ENCODE measurements at places on chromosomes 7 and 10. TPM values are rescaled to one million over a fixed set of nuclear protein-coding genes. Genes with fewer than 3 reads are reported as not detected.

Gene FAM13C
- not detected for total RNA-seq

Gene LRRC17
- not detected for total RNA-seq

Gene GNGT1
- total RNA-seq: 0.83 TPM

Gene SSC4D
- total RNA-seq: 1.2 TPM

Gene TSPAN33
- total RNA-seq: 0.76 TPM

DNA sequence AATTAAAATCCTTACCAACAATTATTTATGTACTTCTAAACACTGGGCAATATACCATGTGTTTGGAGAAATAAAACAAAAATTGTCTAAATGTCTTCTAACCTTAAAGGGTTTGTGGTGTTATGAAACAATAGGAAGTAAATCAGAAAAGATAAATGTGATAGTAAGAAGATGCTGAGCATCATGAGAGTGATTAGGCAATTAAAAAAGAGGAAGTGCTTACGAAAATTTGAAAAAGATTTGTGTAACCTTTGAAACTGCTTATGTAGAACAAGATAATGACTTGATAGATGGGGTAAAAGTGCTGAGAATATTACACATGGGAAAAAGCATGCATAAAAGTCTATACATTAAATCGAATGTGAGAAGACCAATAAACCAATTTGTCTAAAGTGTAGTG, 573.4 kb upstream of the CNTNAP2 start:
- no peak overlapping the region for H3K27ac ChIP-seq
- H3K4me3 ChIP-seq: no peak overlapping the region
- no peaks in the 10 kb centered on the region for H3K27me3 ChIP-seq

GRCh38 chr10:117168729-117169128, 28.6 kb upstream of the KCNK18 start:
- peaks cover 22% of the 10 kb centered on the region for H3K4me1 ChIP-seq
- no peak overlapping the region for H3K4me3 ChIP-seq
- H3K36me3 ChIP-seq: no peaks in the 10 kb centered on the region
- no peak overlapping the region for H3K27ac ChIP-seq
- no peak for DNase-seq
- H3K27me3 ChIP-seq: peaks cover 13% of the 10 kb centered on the region

DNA sequence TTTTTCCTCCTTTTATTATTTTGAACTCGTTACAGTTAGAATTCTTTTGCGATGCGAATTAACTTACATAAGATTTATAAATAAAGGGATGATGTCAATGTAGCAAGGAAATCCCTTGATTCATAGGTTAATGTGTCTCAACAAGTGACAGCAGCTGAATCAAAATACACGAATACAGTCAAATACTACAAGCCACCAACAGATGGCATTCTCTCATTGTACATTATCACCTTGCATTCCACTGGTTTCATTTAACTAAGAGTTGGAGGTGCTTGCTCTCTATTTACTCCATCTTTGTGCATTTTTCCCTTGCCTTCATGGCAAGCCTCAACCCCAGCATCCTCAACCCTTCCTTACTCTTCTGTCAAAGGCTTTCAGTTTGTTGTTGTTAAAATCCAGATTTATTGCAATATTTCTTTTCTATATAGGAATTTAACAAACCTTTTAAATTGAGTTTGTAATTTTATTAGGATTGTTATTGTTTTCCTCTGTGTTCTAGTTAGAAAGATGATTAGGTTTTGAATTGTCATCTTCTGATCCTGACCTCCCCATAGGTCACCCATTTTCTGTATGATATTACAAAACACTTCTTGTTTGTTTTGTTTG, 78.3 kb downstream of the SLC25A40 start:
- no peaks in the 10 kb centered on the region for H3K36me3 ChIP-seq
- H3K27ac ChIP-seq: no peak overlapping the region
- H3K4me3 ChIP-seq: no peak overlapping the region
- no peak for DNase-seq

GRCh38 chr10:59865101-59865500, 41.3 kb downstream of the CCDC6 start:
- H3K27ac ChIP-seq: no peak overlapping the region
- H3K4me3 ChIP-seq: no peak overlapping the region
- H3K4me1 ChIP-seq: peaks cover 3% of the 10 kb centered on the region

DNA sequence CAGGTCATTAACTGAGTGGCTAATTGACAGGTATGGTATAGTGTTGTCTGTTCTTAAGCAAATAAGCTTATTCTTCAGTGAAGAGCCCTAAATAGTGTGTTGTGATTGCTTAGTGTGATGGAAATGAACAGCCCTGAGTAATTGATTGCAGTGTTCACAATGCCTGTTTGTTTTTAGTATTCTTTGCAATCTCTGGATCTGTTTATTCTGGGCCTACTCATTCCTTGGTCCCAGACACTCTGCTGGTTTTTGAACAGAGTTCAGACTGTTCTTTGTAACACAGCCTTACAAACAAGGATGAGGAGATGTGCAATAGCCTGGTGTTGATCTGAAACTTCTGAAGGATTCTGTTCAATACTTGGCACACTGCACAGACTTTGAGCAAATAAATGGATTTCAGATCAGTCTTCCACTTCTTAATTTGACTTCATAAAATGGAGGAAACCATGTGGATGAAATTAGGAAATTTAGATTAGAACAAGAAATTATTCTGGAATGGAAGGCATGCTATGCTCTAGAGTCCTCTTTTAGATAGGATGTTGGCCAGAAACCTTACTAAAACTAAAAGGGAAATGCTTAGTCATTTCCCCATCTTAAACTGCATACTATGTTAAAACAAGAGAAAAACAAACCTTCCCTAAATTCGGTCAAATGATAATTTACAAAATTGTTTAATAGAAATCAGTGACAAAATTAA, 444.2 kb upstream of the SEMA3D start:
- H3K4me1 ChIP-seq: no peaks in the 10 kb centered on the region
- no peak overlapping the region for H3K4me3 ChIP-seq
- H3K27ac ChIP-seq: no peak overlapping the region
- H3K27me3 ChIP-seq: no peaks in the 10 kb centered on the region
- DNase-seq: no peak

- H3K36me3 ChIP-seq: no peaks in the 10 kb centered on the region
- DNase-seq: no peak
- H3K4me3 ChIP-seq: no peak overlapping the region
- no peak overlapping the region for H3K27ac ChIP-seq
- no peaks in the 10 kb centered on the region for H3K4me1 ChIP-seq
Measured at GRCh38 chr7:122588621-122589020, 110.3 kb downstream of the RNF133 start.

DNA sequence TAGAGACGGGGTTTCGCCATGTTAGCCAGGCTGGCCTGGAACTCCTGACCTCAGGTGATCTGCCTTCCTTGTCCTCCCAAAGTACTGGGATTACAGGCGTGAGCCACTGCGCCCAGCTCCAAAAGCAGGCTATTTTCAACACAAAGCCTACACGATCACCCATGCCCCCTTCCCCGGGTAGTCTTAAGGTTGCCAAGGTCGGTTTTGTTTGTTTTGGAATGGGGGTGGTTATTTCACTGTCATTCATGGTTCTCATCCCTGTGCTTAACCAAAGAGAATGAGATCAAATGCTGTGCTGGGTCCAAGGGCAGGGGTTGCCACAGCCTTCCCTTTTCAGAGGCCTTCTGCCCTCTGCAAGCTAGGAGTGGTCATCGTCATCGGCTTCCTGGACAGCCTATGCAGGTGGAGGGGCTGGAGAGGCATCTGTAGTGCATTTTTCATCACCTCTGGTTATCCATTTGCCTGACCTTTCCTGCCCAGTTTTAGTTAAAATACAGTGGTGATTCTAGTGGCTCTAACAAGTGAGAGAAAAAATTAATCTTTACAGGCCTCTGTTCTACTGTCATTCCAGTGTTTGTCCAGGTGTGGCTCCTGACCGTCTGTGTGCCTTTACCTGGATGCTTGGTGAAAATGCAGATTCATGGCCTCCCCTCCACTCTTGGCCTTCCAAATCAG, 11.4 kb downstream of the BLVRA start:
- no peak overlapping the region for H3K27ac ChIP-seq
- H3K4me3 ChIP-seq: no peak overlapping the region
- peaks cover 15% of the 10 kb centered on the region for H3K36me3 ChIP-seq
- H3K4me1 ChIP-seq: peaks cover 46% of the 10 kb centered on the region
- H3K27me3 ChIP-seq: no peaks in the 10 kb centered on the region
- DNase-seq: no peak

- H3K36me3 ChIP-seq: no peaks in the 10 kb centered on the region
- peaks cover 25% of the 10 kb centered on the region for H3K4me1 ChIP-seq
- peak overlapping the region; percentile 74 for H3K4me3 ChIP-seq
- H3K27me3 ChIP-seq: no peaks in the 10 kb centered on the region
Measured at GRCh38 chr10:125162120-125162931, 2.0 kb upstream of the CTBP2 start.

- no peak overlapping the region for H3K27ac ChIP-seq
- DNase-seq: no peak
- no peaks in the 10 kb centered on the region for H3K36me3 ChIP-seq
- H3K4me1 ChIP-seq: peaks cover 24% of the 10 kb centered on the region
- peaks cover 71% of the 10 kb centered on the region for H3K27me3 ChIP-seq
Measured at GRCh38 chr7:151428378-151429236, 11.3 kb downstream of the CRYGN start.

- no peaks in the 10 kb centered on the region for H3K36me3 ChIP-seq
- H3K4me3 ChIP-seq: no peak overlapping the region
- DNase-seq: no peak
Measured at GRCh38 chr7:155995183-155995612, 182.9 kb upstream of the SHH start.

DNA sequence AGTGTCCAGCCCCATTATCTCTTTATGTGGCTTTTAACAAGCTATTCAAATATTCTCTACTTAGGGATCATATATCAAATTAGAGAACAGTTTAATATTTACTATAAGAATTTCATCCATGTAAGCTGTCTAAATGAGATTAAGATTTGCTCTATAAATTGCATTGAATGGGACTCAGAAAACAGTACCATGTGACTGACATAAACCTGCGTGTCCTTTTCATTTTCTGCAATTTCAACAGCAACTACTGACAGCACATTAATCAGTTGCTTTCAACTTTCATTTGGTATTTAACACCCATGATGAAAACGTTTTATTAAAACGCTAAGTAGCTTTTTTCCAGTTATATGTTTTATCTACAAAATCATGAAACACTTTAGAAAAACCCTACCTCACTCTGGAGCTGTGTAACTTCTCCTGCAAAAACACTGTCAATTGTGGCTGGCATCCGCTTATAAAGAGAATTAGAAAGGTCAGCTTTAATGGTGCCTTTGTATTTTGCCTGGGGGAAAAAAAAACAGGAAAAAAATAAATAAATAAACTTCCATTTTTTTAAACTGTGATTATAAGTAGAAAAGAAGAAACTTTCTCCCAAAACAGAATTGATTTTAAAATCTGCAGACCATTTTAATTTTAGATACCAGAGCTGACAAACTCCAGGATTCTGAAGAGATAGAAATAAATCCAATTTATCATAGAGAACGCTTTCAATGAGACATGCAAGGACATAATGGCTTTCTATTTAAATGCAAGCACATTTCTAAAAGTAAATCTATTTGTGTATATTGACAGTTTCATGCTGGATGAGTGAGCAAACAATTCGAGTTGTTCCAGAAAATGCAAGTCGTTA, 9.2 kb downstream of the NEBL start:
- no peaks in the 10 kb centered on the region for H3K27me3 ChIP-seq
- no peak for DNase-seq
- no peak overlapping the region for H3K4me3 ChIP-seq
- H3K27ac ChIP-seq: no peak overlapping the region
- no peaks in the 10 kb centered on the region for H3K36me3 ChIP-seq

- peaks cover 4% of the 10 kb centered on the region for H3K4me1 ChIP-seq
- no peaks in the 10 kb centered on the region for H3K36me3 ChIP-seq
- H3K27ac ChIP-seq: no peak overlapping the region
- H3K27me3 ChIP-seq: peaks cover 9% of the 10 kb centered on the region
Measured at GRCh38 chr7:7553386-7553785, 13.3 kb upstream of the MIOS start.

Data from K562 (cell line).